Cardiac fibroblast (primary cell): ENCODE measurements at places on chromosomes 5 and 9.

- no peak for DNase-seq
These were observed 299.7 kb downstream of the NPR3 start for GRCh38 chr5:33010846-33011245.

DNA sequence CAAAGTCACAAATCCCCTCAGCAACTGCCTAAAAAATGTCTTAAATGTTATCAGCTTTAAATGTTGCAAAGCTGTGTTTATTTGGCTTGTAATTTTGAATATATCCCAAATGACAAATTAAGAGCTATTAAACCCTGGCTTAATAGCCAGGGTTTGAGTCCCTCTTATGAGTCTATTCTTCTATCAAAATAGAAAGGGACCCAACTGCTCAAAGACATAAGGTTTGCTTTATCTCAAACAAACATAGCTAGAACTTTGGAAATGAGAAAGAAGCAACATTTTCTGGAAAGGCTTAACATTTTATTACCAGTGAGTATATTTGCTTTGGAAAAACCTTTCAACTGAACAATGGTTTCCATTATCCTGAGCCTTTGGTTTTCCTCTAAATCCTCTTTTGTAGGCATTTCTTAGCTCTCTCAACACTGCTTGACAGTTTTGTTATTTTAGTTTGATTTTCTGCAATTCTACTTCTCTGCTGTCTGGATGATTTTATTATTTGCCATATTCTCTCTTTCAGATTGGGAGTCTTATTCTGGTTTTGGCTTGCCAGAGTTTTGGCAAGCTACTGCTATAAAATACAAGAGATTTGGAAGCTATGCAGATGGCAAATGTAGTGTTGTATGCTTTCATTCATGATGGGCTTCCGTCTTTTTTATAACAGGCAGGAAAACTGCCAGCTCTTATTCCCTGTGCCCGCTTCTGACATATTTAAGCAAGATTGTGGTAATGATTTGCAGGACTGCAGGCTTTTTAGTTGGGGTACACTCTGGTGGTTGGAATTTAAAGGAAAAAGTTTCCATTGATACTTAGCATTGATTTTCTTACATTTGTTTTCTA, 734.9 kb downstream of the DTWD2 start:
- peak; percentile 0 for DNase-seq

- no peak for DNase-seq
These were observed 258.7 kb downstream of the TRIM32 start for GRCh38 chr9:116945817-116946216.

- no peak for DNase-seq
These were observed 559 bp downstream of the SLC38A9 start for GRCh38 chr5:55711507-55712022.

DNA sequence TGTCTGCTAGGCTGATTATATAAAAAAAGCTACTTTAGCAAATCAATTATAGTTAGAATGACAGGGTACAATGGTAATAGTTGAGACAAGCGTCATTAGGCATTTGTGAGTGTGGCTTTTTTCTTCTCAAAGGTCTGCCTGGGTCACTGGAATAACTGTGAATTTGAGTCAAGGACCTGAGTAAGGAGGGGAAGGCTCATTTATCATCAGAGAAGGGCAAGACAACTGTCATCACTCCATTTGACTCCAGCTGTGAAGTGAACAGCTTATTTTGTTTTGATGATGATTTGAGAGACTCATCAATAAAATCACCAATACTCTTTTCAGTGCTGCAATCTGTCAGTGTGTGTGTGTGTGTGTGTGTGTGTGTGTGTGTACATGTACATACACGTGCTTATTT, 118.6 kb downstream of the MAT2B start:
- DNase-seq: no peak

DNA sequence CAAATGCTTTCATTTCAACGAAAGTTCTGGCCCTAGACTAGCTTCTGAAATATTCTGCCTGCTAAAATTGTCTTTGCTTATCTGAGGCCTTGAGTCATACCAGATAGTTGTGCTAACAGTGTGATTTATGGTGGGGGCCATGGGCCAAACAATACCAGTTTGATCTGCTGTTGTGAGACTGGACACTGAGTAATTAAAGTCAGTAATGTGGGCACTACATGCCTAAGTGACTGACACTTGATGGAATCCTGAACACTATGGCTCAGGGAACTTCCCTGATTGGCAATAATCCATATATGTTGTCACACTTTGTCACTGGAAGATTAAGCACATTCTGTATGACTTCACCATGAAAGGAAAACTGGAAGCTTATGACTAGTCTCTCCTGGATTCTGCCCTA, 127.6 kb upstream of the CYLC2 start:
- peak; percentile 13 for DNase-seq

DNA sequence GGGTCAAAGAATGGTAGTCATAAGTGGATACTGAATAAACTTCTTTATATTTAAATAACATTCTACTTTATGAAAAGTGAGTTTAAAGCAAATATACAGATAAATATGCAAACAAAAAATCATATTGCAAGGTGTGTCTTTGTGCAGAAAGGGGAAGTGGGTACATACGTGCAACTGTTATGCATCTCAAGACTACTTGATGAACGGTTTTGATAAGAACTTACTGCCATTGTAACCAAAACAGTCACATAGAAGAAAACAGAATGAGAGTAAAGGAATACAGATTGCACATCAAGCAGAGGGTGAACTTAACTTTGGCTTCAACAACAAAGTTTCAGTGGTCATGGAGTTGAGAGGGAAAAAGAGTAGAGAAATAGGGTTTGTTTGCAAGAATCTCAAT, 9.9 kb downstream of the CAMK4 start:
- DNase-seq: no peak

GRCh38 chr9:133408042-133408441, 9.8 kb downstream of the REXO4 start:
- no peak for DNase-seq

DNA sequence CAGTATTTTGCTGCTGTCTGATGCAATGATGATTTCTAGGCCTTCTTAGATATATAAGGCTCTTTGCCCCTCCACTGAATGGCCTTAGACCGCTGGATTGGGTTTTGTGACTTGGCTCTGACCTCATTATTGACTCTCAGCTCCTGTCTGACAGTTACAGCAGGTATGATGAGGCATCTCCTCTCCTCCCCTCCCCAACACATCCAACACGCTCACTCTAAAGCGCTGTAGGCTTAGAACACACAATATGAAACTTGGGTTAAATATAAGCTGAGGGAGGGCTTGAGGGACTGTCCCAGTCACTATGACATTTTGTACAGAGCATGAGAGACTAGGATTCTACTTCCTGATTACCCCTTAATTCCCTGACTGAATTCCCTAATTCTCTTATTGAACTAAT, 18.8 kb upstream of the CER1 start:
- DNase-seq: no peak

GRCh38 chr9:36337865-36338264, 62.2 kb downstream of the RNF38 start:
- no peak for DNase-seq

GRCh38 chr5:125550274-125550673, 803.8 kb upstream of the ZNF608 start:
- DNase-seq: peak; percentile 79

- DNase-seq: no peak
These were observed 23.2 kb downstream of the TGFBR1 start for GRCh38 chr9:99128133-99128406.

DNA sequence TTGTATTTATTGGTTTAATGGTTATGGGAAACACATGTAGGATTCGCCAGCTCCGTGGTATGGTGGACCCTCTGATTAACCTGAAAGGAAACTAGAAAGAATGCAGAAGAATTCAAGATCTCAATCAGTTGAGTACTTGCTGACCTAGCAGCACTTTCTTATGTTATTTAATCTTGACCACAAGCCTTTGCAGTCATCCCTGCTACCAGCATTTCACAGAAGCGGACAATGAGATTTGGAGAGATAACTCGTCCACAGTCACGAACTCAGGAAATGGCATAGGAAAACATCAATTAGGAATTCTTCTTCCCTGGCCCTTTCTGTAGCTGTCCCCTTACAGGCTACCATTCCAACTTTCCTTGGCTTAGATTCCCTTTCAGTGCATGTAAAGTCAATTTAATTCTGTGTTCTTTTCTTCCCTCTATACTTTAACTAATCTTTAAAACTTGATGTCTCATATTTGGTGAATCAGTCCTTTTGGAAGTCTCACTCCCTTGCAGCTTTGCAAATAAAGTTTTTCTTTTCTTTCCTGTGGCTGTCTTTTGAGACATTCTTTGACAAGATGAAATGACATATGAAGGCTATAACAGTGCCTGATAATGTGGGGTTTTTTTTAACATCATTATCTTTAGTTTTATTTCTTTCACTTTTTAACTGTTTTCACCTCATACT, 1.3 kb upstream of the SLC44A1 start:
- DNase-seq: peak; percentile 83

DNA sequence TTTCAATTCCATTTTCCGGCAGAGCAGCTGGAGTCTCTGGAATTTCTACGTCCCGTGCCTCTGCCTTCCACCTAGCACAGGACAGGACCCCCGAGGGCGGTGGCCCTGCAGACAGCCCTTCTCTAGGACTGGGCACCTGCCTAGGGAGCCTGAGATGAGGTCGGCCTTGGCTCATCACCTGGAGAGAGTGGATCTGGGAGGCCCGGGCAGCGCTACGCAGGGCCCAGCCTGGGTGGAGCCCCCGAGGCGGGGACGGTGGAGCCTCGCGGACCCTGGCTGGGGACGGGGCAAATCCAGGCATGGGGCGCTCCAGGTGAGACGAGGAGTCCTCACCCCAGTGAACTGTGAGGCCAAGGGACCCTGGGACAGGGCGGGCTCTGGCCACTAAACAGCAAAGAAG, 114.5 kb downstream of the MTRR start:
- no peak for DNase-seq

- DNase-seq: peak; percentile 28
These were observed 222.0 kb downstream of the MAN2A1 start for GRCh38 chr5:109911731-109912130.
